Prostate gland (tissue), 2 donors: ENCODE measurements at places on chromosomes 6 and 20. TPM values are rescaled to one million over a fixed set of nuclear protein-coding genes. Genes with fewer than 3 reads are reported as not detected.

DNA sequence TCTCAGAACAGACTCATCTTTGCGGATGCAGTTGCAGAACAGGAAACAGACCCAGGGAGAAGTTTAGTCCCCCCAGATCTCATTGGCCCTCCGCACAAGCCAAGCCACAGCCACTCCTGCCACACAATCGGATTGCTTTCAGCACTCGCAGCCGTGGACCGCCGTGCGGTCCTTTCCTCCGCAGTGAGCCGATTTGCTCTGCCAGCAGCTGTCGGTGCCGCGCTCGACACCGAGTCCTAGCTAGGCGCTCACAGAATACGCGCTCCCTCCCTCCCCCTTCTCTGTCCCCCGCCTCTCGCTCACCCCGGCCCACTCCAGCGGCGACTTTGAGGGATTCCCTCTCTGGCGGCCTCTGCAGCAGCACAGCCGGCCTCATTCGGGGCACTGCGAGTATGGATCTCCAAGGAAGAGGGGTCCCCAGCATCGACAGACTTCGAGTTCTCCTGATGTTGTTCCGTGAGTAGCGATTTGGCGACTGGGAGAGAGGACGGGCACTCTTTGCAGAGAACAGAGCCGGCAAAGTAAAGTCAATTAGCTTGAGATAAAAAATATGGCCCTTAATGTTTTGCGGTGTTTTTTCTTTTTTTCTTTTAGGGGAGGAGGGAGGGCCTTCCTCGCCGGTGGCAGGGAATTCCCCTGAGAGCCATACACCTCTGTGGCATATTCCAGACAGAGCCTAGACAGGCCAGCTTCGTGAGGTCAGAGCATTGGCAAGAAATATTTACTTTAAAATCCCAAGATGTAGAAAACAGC lies at the start of gene LAMP5:
TSS of gene LAMP5 (plus strand) at position 130 of the 753 bp plus-strand sequence. CDS start at position 393, 263 bp downstream.
- DNase-seq: no peak

- no peak for DNase-seq
These were observed 104.7 kb upstream of the RALGAPA2 start for GRCh38 chr20:20816969-20817755.

DNA sequence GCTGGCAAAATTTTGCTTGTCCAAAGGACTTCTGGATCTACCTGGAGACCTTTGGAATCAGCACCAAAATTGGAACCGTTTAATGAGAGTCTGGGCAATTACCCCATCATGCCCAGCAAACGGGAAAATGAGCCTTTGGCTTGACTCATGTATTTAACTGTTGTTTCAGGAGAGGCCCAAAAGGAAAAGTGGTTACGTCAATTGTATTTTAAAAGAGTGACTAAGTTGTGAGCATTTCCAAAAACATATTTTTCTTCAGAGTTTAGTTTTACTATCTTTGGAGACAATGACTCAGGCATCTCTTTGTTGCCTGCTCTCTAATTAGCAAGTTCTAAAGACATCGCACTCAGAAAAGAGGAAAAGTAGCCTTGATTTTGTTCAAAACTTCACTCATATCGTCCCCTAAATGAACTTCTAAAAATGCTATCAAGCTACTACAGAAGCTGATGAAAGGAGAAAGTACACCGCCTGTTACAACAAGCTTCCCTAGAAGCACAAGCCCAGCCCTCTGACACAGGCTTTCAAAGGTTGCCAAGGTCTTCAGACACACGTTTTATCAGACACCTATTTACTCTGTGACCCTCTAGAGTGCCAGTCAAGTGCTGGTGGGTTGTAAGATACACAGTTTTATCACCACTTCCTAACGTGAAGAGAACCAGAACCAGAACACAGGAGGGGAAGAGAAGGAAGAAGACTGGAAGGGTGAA lies 146.2 kb downstream of the TBX18 start:
- DNase-seq: no peak

DNA sequence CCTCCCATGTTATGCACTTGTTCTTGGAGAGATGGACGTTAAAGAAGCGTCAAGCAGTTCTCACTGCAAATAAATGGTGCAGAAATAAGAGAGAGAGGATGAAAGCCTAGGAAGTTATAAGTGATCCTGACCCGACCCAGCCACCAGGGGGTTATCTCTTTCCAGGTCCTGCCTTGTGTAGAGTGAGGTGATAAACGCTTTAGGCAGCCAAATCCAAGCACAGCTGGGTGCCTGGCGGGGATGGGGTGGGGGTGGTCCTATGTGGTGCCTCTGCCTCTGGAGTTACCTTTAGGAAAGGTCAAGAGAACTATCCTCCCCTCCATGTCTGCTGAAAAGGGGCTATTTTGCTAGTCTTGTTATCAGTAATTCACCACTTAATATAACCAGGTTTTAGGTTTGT lies 9.2 kb upstream of the TFAP2A start:
- no peak for DNase-seq

DNA sequence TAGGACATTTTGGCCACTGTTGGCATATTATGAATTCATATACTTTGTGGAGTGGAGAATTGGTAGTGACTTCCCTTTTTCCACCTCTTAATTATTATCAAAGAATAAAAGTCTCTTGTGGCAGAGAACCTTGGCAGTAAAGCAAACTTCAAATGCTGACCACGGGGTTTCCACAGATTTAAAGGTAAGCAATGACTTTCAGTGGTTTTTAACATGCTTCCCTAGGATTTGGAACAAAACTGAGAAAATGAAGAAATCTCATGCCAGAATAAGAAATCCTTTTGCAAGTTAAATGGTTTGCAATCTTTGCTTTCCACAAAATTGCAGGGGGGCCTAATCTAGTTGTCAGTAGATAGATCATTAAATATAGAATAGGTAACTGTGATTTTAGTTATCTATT lies 2.0 kb upstream of the SDC4 start:
- no peak for DNase-seq

GRCh38 chr6:33910594-33910993 lies 106.8 kb upstream of the MLN start:
- no peak for DNase-seq

- no peak for DNase-seq
These were observed 14.7 kb upstream of the KCNG1 start for GRCh38 chr20:51037532-51038115.

DNA sequence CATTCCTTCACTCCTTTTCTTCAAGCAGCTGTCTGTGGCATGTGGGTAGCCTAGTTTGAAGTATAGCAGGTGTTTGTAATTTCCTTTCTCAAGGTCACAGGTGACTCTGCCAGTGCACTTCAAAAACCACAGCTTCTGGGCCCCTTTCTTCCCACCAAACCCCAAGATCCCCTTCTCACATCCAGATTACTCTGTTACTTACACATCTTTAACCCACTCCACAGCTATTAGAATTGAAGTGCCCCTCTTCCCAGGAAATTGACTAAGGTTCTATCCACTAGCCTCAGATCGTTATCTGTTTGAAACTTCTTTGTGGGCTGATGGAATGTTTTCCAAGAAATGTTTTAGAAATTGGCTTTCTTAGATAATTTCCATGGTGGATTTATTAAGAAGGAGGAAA lies 150.8 kb downstream of the AHI1 start:
- DNase-seq: no peak

GRCh38 chr6:146583966-146584365 lies 14.8 kb upstream of the ADGB start:
- no peak for DNase-seq

- DNase-seq: no peak
These were observed 73.6 kb downstream of the NCR2 start for GRCh38 chr6:41408982-41409381.

- no peak for DNase-seq
These were observed 53.4 kb downstream of the LYRM2 start for GRCh38 chr6:89585154-89585553.

DNA sequence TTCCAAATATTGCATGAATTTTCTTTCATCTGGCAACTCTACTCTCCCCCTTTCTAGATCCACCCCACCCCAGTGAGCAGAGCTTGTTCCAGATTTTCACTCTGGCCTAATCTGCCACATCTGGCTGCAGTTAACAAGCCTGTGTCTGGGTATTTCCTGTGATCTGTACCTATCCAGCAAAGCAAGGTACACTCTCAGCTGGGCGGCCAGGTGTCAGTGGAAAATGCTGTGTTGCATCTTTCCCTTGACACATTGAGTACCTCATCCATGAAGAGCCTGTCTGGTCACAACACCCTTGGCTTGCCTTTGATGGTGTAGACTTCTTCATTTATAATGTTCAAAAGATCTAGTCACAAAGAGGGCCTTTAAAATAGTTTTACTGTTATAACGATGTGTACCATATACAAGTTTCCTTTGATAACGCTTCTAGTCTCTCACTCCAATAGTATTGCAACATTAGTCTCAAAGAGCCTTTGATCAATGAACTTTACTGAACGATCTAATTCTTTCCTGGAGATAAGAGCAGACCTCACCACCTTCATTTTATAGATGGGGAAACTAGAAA lies 6.0 kb upstream of the RNF182 start:
- DNase-seq: no peak

GRCh38 chr6:137002505-137002904 lies 42.3 kb downstream of the IL20RA start:
- DNase-seq: no peak

- DNase-seq: peak; percentile 5
These were observed 1.3 kb downstream of the CD24 start for GRCh38 chr6:106973018-106973835.

- no peak for DNase-seq
These were observed 192.1 kb downstream of the KCNQ5 start for GRCh38 chr6:72813807-72814596.

- DNase-seq: no peak
These were observed 5.8 kb upstream of the ADAM33 start for GRCh38 chr20:3687655-3688054.

GRCh38 chr6:111845441-111845871 lies 27.8 kb downstream of the FYN start:
- DNase-seq: no peak

DNA sequence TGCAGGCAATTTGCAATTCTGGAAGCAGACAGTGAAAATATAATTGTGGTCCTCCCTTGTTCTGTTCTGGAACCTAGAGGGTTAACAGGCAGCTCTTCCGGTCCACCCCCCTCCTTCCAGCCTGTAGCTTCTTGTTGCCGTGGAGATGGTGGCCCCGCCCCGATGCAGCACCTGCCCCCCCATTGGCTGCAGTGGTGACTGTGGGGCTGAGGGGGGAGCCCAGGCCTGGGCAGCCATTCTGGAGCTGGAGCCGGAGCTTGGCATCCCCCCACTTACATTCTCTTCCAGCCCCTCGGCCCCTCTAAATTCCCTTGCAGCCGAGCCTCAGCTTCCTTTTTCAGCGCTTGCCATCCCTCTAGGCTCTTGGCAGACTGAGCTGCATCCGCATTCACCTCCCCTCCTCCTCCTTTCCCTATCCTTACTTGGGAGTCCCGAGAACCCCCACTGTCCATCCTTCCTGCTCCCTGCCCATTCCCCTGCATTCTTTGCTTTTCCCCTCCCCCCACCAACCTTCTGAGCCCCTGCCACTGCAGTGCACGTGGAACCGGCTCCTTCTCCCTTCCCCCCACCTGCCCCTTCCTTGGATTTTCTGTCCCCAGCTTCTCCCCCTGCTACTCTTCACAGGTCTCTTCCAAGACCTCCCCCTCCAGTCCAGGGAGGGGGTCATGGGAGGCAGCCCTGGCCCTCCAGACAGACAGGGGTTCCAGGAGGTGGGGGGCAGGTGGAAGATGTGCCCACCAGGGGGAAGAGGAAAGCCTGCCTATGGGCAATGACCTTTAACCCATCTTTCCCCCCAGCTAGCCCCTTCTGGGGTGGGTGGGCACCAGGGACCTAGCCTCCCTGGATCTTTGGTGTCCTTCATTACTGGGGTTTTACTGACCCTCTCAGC lies 11.4 kb downstream of the SYNGAP1 start:
- DNase-seq: peak; percentile 26

- DNase-seq: no peak
These were observed 48.4 kb upstream of the FAM184A start for GRCh38 chr6:119126826-119127225.

- DNase-seq: no peak
These were observed 60.1 kb upstream of the LRRC1 start for GRCh38 chr6:53734473-53735299.

GRCh38 chr20:59042151-59042795 lies at the start of gene PRELID3B:
Gene PRELID3B (minus strand): TSS chr20:59042786. CDS start chr20:59042730, 56 bp downstream.
- no peak for DNase-seq

DNA sequence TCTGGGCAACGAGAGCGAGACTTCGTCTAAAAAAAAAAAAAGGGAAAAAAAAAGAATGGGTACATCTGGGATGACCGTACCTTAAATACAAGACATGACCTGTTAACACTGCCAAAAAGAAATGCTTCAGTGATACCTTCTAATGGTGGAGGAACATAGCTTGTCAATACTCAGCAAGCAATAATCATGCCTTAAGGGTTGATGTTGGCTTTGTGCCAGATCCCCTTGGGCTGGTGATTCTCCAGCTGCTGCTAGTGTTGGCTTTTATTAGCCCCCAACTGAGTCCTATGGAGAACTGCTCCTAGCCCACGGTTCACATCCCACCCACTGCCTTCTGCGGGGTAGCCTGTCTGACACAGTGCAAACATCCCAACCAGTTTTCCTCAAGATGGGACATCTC lies 134.9 kb downstream of the PLCB1 start:
- DNase-seq: no peak

DNA sequence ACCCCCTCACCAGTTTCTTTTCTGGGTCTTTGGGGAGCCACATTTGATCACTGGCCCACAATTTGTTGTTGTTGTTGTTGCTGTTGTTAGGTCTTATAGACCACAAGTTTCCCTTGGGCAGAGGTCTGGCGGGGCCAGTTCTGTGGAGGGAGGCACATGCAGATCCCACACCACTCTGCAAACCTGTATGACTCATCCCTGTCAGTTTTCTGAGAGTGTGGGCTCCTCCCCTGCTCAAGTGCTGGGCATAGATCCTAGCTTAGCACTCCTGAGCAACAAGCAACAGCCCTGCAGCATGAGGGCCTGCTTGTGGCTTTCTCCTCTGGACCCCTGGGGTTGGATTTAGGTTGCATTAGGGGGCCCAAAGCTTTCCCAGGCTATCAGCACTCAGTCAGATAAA lies 411.1 kb upstream of the HTR1E start:
- no peak for DNase-seq

DNA sequence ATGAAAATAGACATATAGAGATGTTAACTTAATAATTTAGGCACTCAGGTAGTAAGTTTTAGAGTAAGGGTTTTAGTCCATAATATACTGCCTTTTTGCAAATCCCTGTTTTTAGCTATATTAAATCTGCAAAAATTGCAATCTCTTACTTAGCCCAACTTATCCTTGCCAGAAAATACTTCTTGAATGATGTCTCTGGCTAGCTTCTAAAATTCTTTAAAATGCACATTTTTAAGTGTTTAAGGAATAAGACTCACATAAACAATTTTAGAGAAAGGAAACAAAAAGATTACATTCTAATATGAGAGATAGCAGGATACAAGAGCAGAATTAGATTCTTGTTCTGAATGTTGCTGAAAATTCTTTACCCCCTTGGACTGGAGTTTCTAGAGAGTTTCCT lies 25.8 kb upstream of the RFPL4B start:
- DNase-seq: no peak

GRCh38 chr6:15063253-15063853 lies 182.5 kb upstream of the JARID2 start:
- no peak for DNase-seq

Gene VGLL2
- not detected for total RNA-seq

Gene ECHDC1
- 58.7 TPM for total RNA-seq

Gene MICA
- total RNA-seq: 22.8 TPM

Gene ADTRP
- 0.74 TPM for total RNA-seq

Gene ABRACL
- 13.0 TPM for total RNA-seq

Gene SLC22A3
- 118 TPM for total RNA-seq

Gene TCP11
- 0.87 TPM for total RNA-seq

Gene FAM184A
- 7.6 TPM for total RNA-seq

Gene RAMACL
- 0.68 TPM for total RNA-seq

Gene BMP6
- total RNA-seq: 10.2 TPM

Gene CYP39A1
- 17.6 TPM for total RNA-seq

Gene COL9A1
- 9.4 TPM for total RNA-seq

Gene EPHA7
- total RNA-seq: 8.7 TPM
